Inflammatory macrophage treated with lipopolysaccharide for 4 hours (primary cell): ENCODE measurements at places on chromosomes 6 and 20.

DNA sequence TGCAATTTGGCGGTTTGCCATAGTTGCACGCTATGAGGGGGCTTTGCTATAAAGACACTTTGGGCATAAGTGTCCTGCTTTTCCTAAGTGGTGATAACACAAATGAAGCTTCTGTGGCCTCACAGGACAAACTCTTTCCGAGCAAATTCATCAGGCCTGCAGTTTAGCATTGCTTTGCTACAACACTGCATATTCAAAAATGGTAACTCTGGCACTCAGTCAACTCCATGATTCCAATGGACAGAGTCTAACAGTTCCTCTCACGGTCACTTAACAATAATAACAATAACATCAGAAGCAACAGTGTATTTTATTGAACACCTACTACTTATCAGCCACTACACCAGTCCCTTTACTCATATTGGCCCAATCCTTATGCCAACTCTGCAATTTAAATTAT is 222.5 kb downstream of the FRK start:
- DNase-seq = no peak

- DNase-seq = no peak
Measured at GRCh38 chr6:31763619-31763940, 1.1 kb downstream of the SAPCD1 start.

DNA sequence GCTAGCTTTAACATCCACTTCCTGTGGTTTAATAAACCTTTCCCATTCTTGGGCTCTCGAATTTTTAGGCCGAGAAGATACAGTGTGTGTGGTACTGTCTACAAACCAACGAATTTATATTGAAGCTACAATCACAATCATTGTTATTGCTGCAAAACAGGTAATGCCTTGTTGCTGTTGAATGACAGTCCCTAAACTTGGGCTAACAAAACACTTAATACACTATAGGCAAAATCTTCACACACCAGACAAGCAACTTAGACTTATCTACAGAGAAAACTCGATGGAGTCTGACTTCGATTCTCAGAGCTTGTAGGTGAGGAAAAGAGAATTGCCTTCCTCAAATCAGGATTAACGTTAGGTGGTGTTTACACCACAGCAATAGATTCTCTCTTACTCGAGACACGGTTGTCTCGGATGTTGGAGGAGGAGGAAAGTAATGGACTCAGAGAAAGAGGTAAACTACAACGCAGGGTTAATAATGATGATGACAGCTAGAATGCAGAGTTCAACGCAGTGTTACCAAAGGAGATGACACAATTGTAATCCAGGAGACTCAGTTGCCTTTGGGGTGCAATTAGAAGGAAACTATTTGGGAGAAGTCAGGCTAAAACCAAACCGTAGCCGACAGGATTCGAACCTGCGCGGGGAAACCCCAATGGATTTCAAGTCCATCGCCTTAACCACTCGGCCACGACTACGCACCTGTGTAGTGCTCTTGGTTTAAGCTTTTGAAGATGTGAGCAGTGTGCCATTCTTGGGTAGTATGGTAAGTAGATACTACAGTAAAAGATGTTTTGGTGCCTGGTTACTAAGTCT is 32.5 kb upstream of the ZNF184 start:
- DNase-seq = no peak

DNA sequence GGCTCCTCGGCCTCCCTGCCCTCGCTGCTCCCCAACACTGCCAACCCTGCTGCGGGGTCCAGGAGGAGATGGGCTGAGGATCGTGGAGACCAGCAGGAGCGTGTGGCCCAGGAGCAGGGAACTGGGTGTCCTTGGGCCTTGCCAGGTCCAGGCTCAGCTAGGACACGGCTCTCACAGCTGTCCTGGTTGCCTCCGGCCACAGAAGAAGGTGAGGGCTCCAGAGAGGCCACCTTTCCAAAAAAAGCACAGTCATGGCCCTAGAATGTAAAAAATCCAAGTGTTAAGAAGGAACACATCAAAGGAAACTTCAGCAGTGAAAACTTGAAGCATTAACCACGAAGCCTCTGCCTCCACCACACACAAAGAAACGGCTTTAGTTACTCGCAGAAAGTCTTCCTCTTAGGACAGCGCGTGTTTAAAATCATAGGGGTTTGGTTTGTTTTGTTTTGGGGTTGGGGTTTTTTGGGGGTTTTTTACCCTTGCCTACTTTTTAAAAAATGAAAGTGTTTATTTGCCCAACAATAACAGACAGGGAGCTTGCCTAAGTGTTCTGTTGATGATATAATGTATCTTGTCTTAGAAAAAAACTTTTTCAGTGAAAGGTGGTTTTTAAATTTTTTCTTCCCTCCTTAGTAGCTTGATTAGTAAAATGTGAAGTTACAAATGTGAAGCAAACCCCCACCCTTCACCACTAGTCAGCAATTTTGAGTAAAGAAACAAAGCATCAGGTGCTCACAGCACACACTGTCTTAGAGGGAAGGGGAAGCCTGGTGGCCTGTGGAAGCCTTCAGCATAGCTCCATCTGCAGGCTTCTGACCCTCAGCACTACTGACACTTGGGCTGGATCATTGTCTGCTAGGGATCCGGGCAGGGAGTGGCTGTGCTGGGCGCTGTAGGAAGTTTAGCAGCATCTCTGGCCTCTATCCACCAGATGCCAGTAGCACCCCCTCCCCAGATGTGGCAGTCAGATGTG is 60.0 kb downstream of the PTPN1 start:
- DNase-seq = peak; percentile 59

DNA sequence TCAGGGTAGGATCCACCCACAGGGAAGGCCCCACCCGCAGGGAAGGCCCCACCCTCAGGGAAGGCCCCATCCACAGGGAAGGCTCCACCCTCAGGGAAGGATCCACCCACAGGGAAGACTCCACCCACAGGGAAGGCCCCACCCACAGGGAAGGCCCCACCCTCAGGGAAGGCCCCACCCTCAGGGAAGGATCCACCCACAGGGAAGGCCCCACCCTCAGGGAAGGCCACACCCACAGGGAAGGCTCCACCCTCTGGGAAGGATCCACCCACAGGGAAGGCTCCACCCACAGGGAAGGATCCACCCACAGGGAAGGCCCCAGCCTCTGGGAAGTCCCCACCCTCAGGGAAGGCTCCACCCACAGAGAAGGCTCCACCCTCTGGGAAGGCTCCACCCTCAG is 40.5 kb downstream of the KCNQ2 start:
- no peak for DNase-seq

DNA sequence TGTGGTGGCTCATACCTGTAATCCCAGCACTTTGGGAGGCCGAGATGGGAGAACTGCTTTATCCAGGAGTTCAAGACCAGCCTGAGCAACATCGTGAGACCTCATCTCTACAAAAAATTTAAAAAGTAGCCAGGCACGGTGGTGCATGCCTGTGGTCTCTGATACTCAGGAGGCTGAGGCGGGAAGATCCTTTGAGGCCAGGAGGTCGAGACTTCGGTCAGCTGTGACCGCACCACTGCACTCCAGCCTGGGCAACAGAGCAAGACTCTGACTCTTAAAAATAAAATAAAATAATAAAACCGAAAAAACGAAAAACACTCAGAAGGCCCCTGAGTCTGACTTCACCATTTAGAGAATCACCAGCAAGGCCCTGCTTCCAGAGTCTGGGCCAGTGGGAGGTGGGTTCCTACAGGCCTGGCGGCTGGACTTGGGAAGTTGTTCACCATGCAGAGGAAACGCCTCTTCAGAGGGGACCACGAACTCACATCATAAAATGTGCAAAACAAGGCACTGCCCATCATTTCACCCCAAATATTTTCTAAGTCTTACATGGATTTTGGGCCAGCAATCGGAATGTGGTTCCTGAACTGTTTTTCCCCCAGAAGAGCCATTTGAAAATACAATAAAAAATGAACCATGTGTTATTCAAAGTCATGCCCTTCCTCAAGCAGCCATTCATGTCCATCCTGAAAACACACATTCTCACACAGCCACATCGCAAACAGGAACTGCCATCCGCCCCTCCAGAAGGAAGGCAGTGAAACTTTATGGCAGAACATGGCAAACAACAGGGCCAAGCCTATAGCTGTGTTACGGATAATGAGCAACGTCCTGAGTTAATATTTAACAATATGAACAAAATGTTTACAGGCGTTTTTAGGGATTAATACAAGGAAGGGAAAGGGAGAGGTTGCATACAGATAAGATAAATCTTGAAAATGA is 57.8 kb downstream of the SLC22A23 start:
- DNase-seq = no peak

GRCh38 chr20:55135923-55136322 is 660.5 kb downstream of the DOK5 start:
- no peak for DNase-seq

DNA sequence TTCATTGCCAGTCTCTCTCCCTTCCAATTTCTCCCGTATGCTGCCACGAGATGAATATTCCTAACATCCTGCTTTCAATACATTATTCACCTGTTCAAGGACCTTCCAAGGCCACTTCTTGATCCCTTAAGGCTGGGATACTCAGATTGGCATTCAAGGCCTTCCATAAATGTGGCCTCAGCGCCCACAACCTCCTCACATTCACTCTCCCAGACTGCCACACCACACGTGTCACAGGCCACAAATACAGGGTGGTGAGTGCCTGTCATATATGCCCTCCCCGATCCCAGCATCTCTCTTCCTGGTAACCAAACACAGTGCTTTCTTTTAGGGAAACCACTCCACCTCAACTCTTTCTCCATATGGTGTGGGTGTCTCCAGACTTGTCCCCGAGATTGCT is 55.5 kb downstream of the TTI1 start:
- DNase-seq = no peak

DNA sequence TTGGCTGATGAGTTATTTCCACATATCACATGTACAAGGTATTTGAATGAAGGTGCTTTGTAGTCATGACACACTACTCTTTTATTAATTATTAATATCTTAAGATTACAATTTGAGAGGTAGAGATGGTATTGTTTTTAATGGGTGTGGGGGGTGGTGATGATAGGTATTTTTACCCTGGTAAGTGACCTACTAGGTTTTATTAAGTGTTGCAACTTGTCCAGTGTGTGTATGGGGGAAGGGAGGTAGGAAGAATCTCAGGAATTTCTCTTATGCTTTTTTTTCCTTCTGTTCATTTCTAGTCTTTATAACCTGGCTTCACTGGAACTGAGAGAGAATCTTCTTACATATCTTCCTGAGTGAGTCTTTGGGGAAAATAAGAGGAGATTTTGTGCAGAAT is 101.4 kb downstream of the LRRC1 start:
- no peak for DNase-seq
